Neural progenitor cell (in vitro differentiated cells): ENCODE measurements at places on chromosomes 13 and 19.

- DNase-seq = no peak
- no peaks in the 10 kb centered on the region for H3K36me3 ChIP-seq
- no peaks in the 10 kb centered on the region for H3K27me3 ChIP-seq
- H3K4me1 ChIP-seq = no peaks in the 10 kb centered on the region
These were observed 40.4 kb upstream of the PDCD5 start for GRCh38 chr19:32540621-32541020.

GRCh38 chr13:49436890-49437289 is 7.0 kb downstream of the CAB39L start:
- peaks cover under 1% of the 10 kb centered on the region for H3K36me3 ChIP-seq
- H3K4me3 ChIP-seq = no peak overlapping the region
- H3K4me1 ChIP-seq = no peaks in the 10 kb centered on the region
- H3K27me3 ChIP-seq = no peaks in the 10 kb centered on the region
- no peak for DNase-seq

- no peak overlapping the region for H3K4me3 ChIP-seq
- H3K4me1 ChIP-seq = no peaks in the 10 kb centered on the region
- H3K27me3 ChIP-seq = no peaks in the 10 kb centered on the region
- no peak for DNase-seq
- no peak overlapping the region for H3K27ac ChIP-seq
These were observed 406.6 kb downstream of the TSHZ3 start for GRCh38 chr19:30942636-30943035.

GRCh38 chr19:29586401-29586800 is 19.7 kb upstream of the POP4 start:
- no peak for DNase-seq
- H3K27ac ChIP-seq = no peak overlapping the region
- H3K36me3 ChIP-seq = no peaks in the 10 kb centered on the region
- no peak overlapping the region for H3K4me3 ChIP-seq
- no peaks in the 10 kb centered on the region for H3K4me1 ChIP-seq
- peaks cover 48% of the 10 kb centered on the region for H3K27me3 ChIP-seq

DNA sequence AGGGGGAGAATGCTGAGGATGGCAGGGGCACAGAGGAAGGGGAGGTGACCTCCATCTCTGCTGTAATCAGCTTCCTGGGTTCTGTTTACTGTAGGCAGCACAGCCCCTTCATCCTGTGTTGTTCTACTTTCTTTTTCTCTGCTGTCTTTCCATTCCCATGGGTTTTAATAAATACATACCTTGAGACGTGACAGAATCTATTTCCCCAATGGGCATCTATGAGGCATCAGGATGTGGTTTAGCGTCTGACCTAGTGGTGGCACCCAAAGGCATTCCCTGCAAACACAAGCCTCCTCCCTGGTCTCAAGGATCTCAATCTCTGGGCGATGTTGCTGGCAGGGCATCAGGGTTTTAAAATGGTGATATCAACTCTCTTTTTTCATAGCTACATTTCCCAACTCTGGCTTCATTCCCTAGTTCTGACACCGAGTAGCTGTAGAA is 60.8 kb downstream of the ALOX5AP start:
- H3K27ac ChIP-seq = no peak overlapping the region
- H3K27me3 ChIP-seq = no peaks in the 10 kb centered on the region
- H3K4me1 ChIP-seq = peaks cover 16% of the 10 kb centered on the region
- no peak overlapping the region for H3K4me3 ChIP-seq
- no peaks in the 10 kb centered on the region for H3K36me3 ChIP-seq

DNA sequence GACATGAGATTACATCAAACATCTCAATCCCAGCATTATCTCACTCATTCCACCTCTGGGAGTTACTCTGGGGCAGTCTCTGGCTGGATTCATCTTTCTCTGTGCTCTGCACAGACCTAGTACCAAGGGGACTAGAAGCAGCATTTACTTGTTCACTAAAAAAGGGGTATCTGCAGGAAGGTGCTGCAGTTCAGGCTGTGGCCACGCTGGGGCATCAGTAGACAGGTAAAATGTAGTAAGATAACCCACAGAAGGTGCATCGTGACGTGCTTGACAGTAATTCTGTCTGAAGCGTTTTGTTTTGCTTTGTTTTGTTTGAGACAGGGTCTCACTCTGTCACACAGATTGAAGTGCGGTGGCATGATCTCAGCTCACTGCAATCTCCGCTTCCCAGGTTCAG is 29.3 kb downstream of the ZNF564 start:
- no peak for DNase-seq
- no peak overlapping the region for H3K4me3 ChIP-seq
- H3K27ac ChIP-seq = no peak overlapping the region
- no peaks in the 10 kb centered on the region for H3K4me1 ChIP-seq
- H3K27me3 ChIP-seq = peaks cover 10% of the 10 kb centered on the region
- peaks cover 28% of the 10 kb centered on the region for H3K36me3 ChIP-seq

DNA sequence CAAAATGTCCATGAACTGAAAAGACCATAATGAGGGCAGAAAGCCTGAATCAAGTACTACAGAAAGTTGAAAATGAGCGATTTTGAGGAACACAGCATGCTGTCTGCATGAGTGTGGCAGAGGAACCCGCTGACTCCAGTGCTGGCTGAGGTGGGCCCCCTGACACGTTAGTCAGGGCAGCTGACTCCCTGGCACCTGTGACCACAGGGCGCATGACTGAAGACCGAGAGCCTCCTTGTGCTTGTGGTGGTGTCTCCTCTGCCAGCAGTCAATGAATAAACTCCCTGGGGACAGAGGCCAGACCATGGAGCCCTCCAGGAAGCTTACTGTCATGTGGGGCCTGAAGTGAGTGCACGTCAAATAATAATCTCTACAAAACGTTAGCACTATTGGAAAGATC is 38.4 kb upstream of the VSTM2B start:
- H3K4me1 ChIP-seq = no peaks in the 10 kb centered on the region
- H3K27me3 ChIP-seq = peaks cover 2% of the 10 kb centered on the region

- H3K4me1 ChIP-seq = peaks cover 14% of the 10 kb centered on the region
- no peak overlapping the region for H3K4me3 ChIP-seq
- no peak for DNase-seq
- H3K36me3 ChIP-seq = no peaks in the 10 kb centered on the region
- no peak overlapping the region for H3K27ac ChIP-seq
These were observed 1071.2 kb downstream of the EFNB2 start for GRCh38 chr13:105464249-105464648.

DNA sequence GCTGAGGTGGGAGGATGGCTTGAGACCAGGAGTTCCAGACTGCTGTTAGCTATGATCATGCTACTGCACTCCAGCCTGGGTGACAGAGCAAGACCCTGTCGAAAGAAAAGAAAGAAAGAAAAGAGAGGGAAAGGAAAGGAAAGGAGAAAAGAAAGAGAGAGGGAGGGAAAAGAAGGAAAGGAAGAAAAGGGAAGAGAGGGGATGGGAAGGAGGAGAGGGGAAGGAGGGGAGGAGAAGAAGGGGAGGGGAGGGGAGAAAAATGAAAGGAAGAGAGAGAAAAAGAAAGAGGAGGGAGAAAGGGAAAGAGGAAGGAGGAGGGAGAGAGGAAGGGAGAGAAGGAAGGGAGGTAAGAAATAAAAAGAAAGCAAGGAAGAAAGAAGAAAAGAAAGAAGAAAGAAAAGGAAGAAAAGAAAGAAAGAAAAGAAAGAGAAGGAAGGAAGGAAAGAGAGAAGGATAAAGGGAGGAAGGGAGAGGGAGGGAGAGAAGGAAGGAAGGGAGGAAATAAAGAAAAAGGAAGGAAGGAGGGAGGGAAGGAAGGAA is 44.1 kb downstream of the INSR start:
- no peaks in the 10 kb centered on the region for H3K36me3 ChIP-seq
- no peak for DNase-seq
- no peak overlapping the region for H3K27ac ChIP-seq
- no peak overlapping the region for H3K4me3 ChIP-seq
- no peaks in the 10 kb centered on the region for H3K4me1 ChIP-seq
- no peaks in the 10 kb centered on the region for H3K27me3 ChIP-seq

GRCh38 chr13:42413484-42413815 is 141.5 kb downstream of the AKAP11 start:
- no peak overlapping the region for H3K27ac ChIP-seq
- H3K4me1 ChIP-seq = no peaks in the 10 kb centered on the region
- H3K27me3 ChIP-seq = no peaks in the 10 kb centered on the region
- no peaks in the 10 kb centered on the region for H3K36me3 ChIP-seq
- no peak for DNase-seq

GRCh38 chr13:110416131-110417025 is 109.3 kb downstream of the COL4A2 start:
- H3K4me3 ChIP-seq = no peak overlapping the region
- no peak overlapping the region for H3K27ac ChIP-seq
- H3K4me1 ChIP-seq = no peaks in the 10 kb centered on the region
- H3K36me3 ChIP-seq = no peaks in the 10 kb centered on the region

- no peak overlapping the region for H3K4me3 ChIP-seq
- DNase-seq = peak; percentile 37
- no peaks in the 10 kb centered on the region for H3K36me3 ChIP-seq
- peaks cover 6% of the 10 kb centered on the region for H3K4me1 ChIP-seq
These were observed 4.1 kb upstream of the ZNF724 start for GRCh38 chr19:23254141-23254910.

- H3K4me3 ChIP-seq = no peak overlapping the region
- H3K27me3 ChIP-seq = no peaks in the 10 kb centered on the region
- H3K4me1 ChIP-seq = peaks cover 18% of the 10 kb centered on the region
- no peak for DNase-seq
These were observed 32.3 kb downstream of the TSSK6 start for GRCh38 chr19:19482809-19483596.

DNA sequence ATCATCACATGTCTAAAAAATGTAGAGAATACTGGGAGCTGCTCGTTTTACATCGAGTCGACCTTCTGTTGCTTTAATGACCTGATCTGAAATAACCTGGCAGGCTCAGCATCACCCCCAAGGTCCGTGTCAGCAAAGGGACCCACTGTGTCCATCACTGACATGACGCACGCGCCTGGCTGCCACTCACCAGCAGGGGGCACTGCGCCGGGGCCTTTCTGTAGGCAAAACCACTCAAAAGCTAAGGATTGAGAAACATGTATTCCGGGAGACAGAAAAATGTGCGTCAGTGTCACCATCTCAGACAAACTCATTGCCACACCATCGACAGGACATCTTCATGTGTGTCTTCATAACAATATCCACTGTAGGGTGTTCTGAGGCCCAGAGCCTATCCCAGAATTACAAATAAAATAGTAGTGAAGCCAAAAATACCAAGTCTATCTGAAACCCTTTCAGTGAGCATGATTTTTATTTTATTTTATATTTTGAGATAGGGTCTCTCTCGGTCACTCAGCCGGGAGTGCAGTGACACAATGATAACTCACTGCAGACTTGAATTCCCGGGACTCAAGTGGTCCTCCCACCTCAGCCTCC is 130.3 kb upstream of the LSM14A start:
- no peak overlapping the region for H3K4me3 ChIP-seq
- no peaks in the 10 kb centered on the region for H3K27me3 ChIP-seq
- H3K4me1 ChIP-seq = no peaks in the 10 kb centered on the region
- H3K27ac ChIP-seq = no peak overlapping the region
- H3K36me3 ChIP-seq = no peaks in the 10 kb centered on the region

- no peak overlapping the region for H3K4me3 ChIP-seq
- no peak overlapping the region for H3K27ac ChIP-seq
- no peak for DNase-seq
- H3K27me3 ChIP-seq = no peaks in the 10 kb centered on the region
- no peaks in the 10 kb centered on the region for H3K36me3 ChIP-seq
These were observed 315.6 kb downstream of the DLEU7 start for GRCh38 chr13:50527612-50528509.

DNA sequence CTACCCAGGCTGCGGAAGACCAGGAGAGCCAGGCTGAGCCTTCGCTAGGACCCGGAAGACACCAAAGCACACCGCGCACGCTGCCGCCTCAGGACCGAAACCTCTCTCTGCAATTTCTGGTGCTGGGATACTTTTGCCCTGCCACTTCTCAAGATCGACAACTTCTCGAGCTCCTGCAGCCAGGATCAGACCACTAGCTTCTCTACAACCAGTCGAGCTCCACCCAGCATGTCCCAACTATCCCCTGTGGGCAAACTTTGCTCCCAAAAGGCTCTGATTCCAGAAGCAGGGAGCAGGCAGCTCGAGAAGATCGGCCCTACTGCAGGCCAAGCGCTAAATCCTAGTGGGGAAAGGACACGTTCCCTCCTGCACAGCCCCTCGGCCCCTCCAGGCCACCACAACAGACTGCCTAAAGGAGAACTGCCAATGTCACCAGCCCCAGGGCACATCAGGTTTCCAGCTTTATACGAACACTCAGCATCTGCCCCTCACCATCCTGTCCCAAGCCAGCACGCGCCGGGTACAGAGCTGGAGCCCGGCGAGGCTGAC is 979 bp downstream of the AKAP8 start:
- H3K4me3 ChIP-seq = peak overlapping the region; percentile 95
- H3K36me3 ChIP-seq = peaks cover 3% of the 10 kb centered on the region
- H3K4me1 ChIP-seq = peaks cover 9% of the 10 kb centered on the region
- H3K27ac ChIP-seq = peak overlapping the region; percentile 89

GRCh38 chr13:109412283-109412901 is 374.0 kb downstream of the IRS2 start:
- peaks cover 11% of the 10 kb centered on the region for H3K4me1 ChIP-seq
- no peaks in the 10 kb centered on the region for H3K27me3 ChIP-seq
- peak; percentile 77 for DNase-seq
- H3K36me3 ChIP-seq = no peaks in the 10 kb centered on the region

DNA sequence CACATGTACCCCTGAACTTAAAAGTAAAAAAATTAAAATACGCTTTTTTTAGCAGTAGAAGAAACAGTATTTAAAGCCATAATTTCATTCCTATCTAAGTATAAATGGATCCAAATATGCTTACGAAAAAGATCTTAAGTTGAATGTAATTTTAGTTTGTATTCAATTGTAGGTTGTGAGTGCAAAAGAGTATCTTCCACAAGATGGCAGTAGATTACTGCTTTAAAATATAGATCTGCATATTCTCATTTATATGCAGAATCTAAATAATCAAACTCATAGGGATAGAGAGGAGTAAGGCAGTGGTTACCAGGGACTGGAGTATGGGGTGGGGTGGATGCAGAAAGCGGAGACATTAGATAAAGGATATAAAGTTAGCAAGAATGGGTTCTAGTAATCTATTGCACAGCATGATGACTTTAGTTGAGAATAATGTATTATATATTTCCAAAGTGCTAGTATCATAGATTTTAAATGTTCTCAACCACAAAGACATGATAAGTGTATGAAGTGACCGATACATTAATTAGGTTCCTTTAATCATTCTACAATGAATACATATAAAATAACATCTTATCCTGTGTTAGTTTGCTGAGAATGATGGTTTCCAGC is 14.2 kb downstream of the OR7A17 start:
- no peak overlapping the region for H3K4me3 ChIP-seq
- H3K27ac ChIP-seq = no peak overlapping the region
- no peak for DNase-seq
- H3K36me3 ChIP-seq = no peaks in the 10 kb centered on the region
- H3K27me3 ChIP-seq = no peaks in the 10 kb centered on the region

DNA sequence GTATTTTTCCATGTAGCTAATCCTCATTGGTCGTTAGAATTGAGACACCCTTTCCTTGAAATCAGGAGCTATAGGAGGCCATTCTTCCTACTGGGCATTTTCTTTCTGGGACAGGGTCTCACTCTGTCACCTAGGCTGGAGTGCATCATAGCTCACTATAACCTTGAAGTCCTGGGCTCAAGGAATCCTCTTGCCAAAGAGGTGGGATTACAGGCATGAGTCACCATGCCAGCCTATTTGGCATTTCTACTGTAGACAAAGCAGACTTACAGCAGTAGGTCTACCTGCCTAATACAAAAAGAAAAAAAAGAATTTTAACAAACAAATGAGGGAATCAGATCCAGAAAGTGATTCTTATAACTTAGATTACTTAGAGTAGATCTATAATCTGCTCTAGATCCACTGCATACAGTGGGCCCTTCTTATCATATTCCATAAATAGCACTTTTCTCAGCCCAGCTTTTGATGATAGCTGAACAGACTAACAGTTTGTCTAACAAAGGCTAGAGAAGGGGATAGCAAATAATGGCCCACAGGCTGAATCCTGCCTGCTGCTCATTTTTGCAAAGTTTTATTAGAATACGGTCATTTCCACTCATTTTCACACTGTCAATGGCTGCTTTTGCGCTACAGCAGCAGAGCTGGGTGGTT is 36.7 kb upstream of the USPL1 start:
- H3K36me3 ChIP-seq = no peaks in the 10 kb centered on the region
- H3K4me1 ChIP-seq = no peaks in the 10 kb centered on the region
- H3K27ac ChIP-seq = no peak overlapping the region
- no peak for DNase-seq
